Thyroid gland (tissue), 4 donors: ENCODE measurements at places on chromosomes 2 and 18.

- peaks cover 11% of the 10 kb centered on the region for H3K4me1 ChIP-seq
- H3K4me3 ChIP-seq = no peak overlapping the region
- H3K27me3 ChIP-seq = no peaks in the 10 kb centered on the region
These were observed 3.2 kb downstream of the UBXN4 start for GRCh38 chr2:135744760-135745314.

- no peak overlapping the region for H3K27ac ChIP-seq
- H3K36me3 ChIP-seq = no peaks in the 10 kb centered on the region
- no peaks in the 10 kb centered on the region for H3K4me1 ChIP-seq
- DNase-seq = peak; percentile 69
These were observed 125.9 kb downstream of the LYPD6 start for GRCh38 chr2:149456285-149456684.

DNA sequence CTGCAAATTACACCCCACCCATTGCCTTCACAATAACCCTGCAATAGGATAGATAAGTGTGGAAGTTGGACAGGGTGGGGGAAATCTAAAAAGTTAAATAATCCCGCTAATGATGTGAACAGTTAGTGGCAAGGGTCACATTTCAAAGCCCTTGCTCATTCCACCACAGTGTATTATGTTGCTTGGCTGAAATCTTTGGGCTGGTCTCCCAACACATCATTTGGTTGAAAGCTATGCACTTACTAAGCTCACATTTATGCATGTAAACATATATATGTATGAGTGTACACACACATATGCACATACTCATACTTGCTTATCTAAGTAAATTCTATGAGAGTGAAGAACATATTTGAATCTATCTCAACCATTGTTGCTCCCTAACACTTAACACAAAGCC, 197.8 kb downstream of the RDH14 start:
- no peak for DNase-seq
- H3K4me3 ChIP-seq = no peak overlapping the region
- no peaks in the 10 kb centered on the region for H3K36me3 ChIP-seq
- H3K27ac ChIP-seq = no peak overlapping the region

- H3K27me3 ChIP-seq = no peaks in the 10 kb centered on the region
- no peak for DNase-seq
- H3K36me3 ChIP-seq = no peaks in the 10 kb centered on the region
- H3K27ac ChIP-seq = no peak overlapping the region
- H3K4me3 ChIP-seq = no peak overlapping the region
These were observed 194.0 kb downstream of the ACTR3 start for GRCh38 chr2:114083717-114084387.

GRCh38 chr18:21629089-21629832, 17.1 kb downstream of the SNRPD1 start:
- peaks cover 30% of the 10 kb centered on the region for H3K36me3 ChIP-seq
- H3K4me3 ChIP-seq = no peak overlapping the region
- DNase-seq = no peak
- no peaks in the 10 kb centered on the region for H3K27me3 ChIP-seq
- H3K4me1 ChIP-seq = no peaks in the 10 kb centered on the region

DNA sequence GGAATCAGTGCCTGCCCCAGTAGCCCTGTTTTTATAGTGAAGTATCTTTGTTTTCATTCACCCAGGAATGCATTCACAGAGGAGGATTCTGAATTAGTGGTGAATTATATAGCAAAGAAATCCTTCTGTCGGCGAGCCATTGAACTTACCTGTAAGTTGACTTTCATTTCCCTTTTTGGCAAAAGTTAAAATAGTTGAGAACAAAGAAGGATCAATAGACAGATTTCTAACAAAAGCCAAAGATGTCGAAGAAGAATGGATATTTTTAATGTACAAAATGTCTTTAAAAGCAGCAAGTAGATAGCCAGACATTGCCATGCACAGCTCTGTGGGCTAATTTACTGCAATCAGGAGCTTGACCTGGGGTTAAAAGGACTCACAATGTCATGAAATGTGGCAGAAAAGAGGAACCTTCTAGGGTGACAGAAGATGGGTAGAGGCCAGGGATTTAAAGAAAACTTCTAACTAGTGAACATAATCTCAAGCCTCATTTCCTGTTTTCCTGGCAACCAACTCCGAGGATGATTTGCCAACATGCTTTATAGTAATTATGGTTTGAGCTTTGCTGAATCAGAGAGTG, 53.8 kb upstream of the TMEM87B start:
- no peaks in the 10 kb centered on the region for H3K4me1 ChIP-seq
- peak overlapping the region; percentile 37 for H3K27ac ChIP-seq
- no peak overlapping the region for H3K4me3 ChIP-seq
- H3K36me3 ChIP-seq = peaks cover 12% of the 10 kb centered on the region
- no peaks in the 10 kb centered on the region for H3K27me3 ChIP-seq
- no peak for DNase-seq

DNA sequence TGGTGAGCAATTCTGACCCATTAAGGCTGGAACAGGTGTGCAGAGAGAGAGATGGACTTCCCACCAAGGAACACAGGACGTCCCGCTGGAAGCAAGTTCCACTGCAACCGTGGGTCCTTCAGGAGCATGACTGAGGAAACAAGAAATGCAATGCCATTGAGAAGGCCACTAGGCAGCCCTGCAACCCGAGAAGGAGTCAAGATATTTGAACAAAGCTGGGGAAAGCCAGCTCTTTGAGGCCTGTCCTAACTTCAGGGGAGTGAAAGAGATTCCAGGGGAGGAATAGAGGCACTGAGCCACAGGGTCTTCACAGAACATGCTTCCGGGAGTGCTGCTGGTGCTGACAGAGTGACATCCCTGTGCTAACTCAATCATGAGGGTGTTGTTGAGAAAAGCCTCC, 153.8 kb upstream of the ZNF236 start:
- H3K27ac ChIP-seq = no peak overlapping the region
- no peak for DNase-seq
- no peaks in the 10 kb centered on the region for H3K27me3 ChIP-seq
- no peaks in the 10 kb centered on the region for H3K36me3 ChIP-seq
- H3K4me1 ChIP-seq = no peaks in the 10 kb centered on the region

GRCh38 chr2:148607566-148607965, 37.0 kb upstream of the EPC2 start:
- H3K27ac ChIP-seq = no peak overlapping the region
- H3K4me3 ChIP-seq = no peak overlapping the region
- H3K27me3 ChIP-seq = no peaks in the 10 kb centered on the region

- H3K36me3 ChIP-seq = no peaks in the 10 kb centered on the region
- no peak for DNase-seq
- no peaks in the 10 kb centered on the region for H3K27me3 ChIP-seq
- no peak overlapping the region for H3K4me3 ChIP-seq
These were observed 37.2 kb upstream of the THSD7B start for GRCh38 chr2:136727973-136728699.

DNA sequence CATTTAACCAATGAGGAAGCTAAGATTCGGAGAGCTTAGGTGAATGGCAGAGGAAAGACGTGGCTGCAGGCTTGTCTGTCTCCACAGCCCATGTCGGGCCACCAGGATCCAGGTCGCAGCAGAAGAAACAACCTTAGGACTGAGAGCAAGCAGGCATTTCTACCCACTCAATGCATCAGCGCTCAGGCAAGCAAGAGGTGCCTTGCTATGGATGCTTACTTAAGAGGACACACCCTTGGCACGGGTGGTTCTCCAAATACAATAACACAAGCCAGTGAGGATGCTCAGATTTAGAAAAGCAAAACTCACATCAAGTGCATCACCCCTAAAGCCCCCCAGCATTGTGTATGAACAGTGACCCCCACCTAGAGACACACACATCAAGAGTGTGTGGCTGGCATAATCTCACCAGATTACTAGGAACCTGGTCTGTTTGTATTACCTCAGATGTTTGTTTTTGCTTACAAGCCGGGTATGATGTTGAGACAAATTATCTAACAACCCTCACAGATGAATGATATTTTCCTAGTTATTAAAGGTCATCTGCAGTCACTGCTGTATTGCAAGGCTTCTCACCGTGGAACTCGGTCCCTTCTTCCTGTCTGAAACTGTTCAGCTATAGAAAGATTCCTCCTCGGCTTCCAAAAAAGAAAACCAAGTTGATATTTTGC, 34.2 kb upstream of the NPAS2 start:
- no peaks in the 10 kb centered on the region for H3K27me3 ChIP-seq
- peak; percentile 69 for DNase-seq
- H3K36me3 ChIP-seq = no peaks in the 10 kb centered on the region
- peak overlapping the region; percentile 69 for H3K27ac ChIP-seq
- no peak overlapping the region for H3K4me3 ChIP-seq

GRCh38 chr2:46951290-46952064, 35.9 kb upstream of the MCFD2 start:
- H3K27ac ChIP-seq = no peak overlapping the region
- DNase-seq = no peak
- H3K27me3 ChIP-seq = no peaks in the 10 kb centered on the region
- no peak overlapping the region for H3K4me3 ChIP-seq
- peaks cover 10% of the 10 kb centered on the region for H3K36me3 ChIP-seq
